ENCODE measurements at places on chromosomes 1 and 21.

GRCh38 chr1:31029026-31029425 is 36.5 kb downstream of the PUM1 start:
- DNase-seq = no peak

DNA sequence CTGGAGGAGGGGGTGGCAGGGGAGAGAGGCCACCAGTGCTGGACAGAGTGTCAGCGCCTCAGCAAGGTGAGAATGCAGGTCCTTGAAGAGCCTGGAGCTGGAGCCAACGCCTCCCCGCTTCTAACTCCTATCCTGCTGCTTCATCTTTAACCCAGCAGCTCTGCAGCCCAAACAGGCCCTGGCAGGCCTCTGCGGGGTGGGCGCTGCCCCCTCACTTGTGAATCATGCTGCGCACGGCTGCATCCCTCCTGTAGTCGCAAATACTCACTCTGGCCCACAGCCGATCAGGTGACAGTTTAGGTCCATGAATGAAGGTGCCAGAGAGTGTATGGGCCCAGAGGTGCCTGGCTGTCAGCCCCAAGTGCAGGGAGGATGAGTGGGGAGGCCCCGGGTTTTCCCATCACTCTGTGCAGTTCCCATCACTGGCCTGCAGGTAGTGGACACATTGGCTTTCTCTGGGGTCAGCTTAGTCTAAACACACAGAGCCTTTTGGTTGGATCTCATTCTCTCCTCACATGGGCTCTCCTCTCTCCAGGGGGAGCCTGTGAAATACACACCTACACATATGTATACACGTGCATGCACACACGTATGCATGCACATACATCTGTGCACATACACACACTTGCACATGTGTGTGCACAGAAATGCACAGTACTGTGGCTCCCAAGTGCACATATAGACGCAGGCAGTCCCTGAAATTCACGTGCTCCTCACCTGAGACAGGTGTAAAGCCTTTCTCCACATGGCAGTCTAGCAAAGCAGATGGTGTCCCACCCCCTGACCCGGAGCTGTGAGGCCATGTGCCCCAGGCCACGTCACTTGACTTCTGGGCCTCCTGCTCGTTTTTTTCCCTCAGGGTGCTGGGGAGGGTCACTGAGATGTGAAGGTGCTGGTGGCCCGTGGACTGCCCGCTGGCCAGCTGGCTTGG is 52.0 kb downstream of the TRIM11 start:
- DNase-seq = no peak

GRCh38 chr1:47907177-47907528 is 90.0 kb downstream of the TRABD2B start:
- DNase-seq = no peak

- no peak for DNase-seq
Measured at GRCh38 chr1:66705110-66705509, 47.1 kb upstream of the DYNLT5 start.

DNA sequence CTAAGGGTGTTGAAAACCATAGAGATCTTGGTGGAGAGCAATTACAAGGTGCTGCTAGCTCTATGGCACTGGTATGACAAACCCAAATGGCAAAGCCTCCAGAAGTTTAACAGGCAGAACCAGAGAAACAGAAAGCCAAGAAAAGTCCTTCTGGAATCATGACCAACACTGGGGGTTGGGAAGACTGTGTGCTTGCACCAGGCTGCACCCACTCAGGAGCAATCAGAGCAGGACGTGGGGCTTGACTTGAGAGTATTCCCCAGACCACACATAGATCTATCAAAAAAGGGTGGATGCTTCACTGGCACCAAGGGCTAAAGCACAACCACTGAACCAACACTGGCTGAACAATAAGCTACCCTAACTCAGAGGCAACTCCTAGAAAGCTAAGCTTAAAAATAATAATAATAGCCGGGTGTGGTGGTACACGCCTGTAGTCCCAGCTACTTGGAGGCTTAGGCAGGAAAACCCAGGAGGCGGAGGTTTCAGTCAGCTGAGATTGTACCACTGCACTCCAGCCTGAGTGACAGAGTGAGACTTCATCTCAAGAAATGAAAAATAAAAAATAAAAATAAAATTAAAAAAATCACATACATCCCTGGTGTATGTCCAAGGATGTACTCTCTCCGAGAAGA is 20.1 kb upstream of the ENSA start:
- DNase-seq = no peak

DNA sequence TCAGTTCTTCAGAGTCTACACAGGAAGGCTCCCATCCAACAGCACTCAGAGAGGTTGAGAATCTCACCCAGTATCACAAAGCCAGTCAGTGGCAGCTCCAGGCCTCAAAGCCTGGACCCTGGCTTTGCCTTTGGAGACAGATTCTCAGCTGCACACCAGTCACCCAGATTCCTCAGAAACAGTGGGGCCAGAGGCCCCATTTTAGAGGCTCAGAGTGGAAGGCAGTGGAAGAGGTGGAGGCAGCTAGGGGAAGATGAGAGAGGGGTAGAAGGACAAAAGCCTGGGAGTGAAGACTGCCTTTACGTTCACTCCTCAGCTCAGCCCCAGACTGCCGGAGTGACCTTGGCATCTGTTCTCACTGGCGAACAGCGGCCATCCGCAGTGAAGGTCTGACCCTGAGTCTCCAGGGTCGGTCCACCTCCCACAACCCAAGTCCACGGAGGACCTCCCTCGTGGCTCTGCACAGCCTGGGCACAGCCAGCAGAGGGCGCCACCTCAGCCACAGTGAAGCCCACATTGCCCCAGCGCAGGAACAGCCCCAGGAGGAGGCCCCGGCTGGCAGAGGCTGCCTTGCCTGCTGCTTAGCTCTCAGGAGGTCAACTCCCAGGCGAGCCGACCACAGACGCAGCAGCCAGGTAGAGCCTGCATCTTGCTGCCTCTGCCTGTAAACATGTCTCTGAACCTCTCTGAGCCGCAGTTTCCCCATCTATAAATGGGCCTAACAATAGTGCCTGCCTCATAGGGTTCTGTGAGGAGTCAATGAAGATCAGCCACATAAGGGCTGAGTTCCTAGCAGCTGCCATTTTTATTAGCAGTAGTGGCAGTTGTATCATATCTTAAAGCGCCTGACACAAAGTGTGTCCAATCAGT is 5.9 kb upstream of the FNDC5 start:
- DNase-seq = peak; percentile 42
